NCI-H187 treated with DMSO at 0.1 percent for 48 hours (cell line): ENCODE measurements at places on chromosomes 2 and 18.

- no peak for DNase-seq
These were observed 79.9 kb upstream of the OTOS start for GRCh38 chr2:240220371-240220770.

DNA sequence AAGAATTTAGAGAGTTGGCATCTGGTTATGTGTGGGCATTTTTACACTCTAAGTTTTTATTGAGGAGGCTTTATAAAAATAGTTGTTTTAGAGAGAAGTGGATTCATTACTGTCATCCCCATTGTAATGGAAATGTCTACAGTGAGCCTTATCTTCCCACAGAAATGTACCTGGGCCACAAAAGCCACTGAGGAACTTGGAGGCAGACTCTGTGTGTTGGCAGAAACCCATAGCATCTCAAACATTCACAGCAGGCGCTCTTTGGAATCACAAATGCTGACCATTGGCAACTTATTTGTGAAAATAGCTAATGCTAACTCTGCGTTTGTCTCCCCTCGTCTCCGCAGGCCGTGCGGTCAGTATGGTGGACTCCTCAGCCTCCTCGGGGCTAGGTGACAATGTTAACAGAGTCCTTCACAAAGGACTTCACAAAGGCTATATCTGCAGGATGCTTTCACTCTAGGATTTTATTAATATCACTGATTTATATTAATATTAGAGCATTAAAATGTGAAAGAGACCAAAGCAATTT, 689.1 kb upstream of the POU3F3 start:
- DNase-seq = no peak

DNA sequence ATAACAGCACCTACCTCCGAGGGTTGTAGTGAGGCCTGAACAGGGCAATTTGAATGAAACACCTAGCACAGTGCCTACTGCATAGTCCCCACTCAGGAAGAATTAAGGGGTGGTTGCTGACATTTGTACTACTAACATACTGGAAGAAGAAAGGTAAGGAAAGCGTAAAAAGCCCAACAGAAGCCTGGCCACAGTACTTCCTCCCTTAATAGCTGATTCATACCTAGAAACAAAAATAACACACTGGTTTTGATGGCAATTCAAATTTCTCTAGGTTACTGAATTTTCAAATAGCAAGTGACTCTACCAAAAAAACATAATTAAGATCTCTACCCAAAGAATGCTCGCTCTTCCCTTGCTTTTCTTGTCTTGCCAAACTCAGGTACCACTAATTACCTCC, 16.2 kb downstream of the SUCLG1 start:
- no peak for DNase-seq

DNA sequence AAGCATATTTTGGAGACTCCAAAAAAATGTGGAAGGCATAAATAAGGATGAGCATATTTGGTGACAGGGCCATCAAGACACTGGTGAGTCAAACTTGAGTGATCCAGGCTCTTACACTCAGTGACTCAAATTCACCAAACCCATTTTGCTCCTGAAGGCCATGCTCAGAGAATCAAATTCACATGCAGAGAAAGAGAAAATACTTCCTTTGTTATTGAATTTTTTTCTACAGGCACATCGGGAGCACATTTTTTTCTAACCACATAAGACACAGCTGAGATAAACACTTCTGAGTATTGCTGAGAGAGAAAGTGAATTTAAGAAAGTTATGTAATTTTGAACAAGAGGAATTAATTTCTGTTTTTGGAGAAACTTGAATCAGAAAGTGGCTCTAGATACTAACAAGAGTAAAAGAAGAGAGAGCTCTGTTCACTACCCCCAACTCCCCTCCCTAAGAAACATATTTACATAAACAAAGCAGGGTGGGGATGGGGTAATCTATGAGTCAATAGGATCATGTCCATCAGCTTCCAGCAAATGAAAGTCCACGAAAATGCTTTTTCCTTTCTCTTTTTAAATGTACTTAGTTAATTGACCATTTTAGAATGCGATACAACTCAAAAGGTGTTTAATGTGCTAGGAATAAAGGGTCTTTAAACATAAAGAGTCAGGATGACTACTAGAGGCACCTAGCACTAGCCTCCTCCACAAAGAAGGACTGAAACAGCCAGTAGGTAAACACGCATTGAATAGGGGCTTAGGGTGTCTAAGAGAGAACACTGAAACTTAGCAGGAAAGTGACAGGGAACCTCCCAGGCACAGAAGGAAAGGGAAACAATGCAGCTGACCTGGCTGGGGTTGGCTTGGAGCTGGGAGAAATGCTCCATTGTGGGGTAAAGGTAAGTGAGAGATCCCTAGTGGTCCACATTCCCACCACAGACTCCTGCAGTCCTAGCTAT, 152.3 kb downstream of the KCNE4 start:
- DNase-seq = no peak

DNA sequence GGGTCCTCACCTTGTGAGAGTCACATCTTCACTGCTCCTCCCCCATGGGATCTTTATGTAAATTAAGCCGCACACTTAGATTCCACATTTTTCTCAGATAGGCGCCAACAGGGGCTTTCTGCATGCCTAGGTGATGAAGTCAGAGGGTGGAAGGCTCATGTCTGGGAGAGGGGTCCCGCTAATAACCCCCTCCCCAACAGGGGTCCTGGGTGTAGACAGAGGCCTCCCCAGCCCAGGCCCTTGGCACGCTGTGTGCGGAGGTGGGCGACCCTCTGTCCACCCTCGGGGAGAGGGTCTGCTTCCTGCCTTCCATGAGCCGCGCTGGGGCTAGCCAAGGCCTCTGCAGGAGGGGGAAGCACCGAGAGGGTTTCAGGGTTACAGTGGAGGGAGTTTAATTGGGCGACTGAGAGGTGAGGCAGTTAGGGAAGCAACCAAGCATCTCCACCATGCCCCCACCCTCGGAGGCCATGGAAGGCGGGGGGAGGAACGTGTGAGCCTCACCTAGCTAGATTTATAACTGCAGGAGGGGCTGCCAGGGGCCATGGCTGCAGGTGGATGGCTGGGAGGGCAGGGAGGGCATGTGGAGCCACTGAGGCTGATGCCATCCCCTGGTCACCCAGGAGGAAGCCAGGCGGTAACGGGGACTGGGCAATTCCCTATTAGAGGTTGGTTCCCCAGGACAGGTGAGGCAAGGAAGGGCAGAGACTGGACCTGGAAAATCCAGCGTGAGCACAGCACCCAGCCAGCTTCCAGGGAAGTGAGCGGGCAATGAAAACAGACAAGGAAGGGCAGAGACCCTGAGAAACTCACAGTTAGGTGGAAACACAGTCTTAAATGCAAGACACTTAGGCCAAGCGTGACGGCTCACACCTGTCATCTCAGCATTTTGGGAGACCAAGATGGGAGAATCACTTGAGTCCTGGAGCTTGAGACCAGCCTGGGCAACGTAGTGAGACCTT, 7.7 kb upstream of the PXDN start:
- no peak for DNase-seq

GRCh38 chr18:34773961-34774766, 64.1 kb downstream of the DTNA start:
- DNase-seq = no peak

GRCh38 chr18:76822506-76823160, at the start of gene ZNF236:
TSS of gene ZNF236 (plus strand) at chr18:76822557. CDS start at chr18:76822608, 51 bp downstream.
- DNase-seq = no peak

GRCh38 chr2:105812180-105813044, 67.7 kb downstream of the NCK2 start:
- DNase-seq = no peak

- DNase-seq = no peak
These were observed 43.5 kb upstream of the TMEM131 start for GRCh38 chr2:98039085-98039756.
